ENCODE measurements at places on chromosomes 13 and 19.

DNA sequence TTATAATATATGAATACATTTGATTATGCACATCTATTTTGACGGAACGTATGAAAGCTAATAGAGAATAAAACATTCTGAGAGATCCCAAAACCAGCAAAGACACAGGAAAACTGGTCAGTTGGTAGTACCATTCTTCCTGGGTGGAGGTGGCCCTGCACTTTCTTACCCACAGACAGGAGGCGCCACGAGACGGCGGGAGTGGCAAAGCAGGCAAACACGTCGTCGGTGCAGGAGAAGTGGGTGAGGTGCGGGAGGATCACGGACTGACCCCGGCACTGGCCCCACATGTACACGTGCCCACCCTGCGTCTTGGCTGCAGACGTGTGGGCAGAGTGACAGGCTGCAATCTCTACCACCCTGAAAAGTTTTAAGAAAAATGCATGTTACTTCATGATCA lies 36.1 kb downstream of the RCBTB1 start:
- DNase-seq = no peak

GRCh38 chr13:81089371-81090157 lies 748.6 kb upstream of the SPRY2 start:
- DNase-seq = no peak

DNA sequence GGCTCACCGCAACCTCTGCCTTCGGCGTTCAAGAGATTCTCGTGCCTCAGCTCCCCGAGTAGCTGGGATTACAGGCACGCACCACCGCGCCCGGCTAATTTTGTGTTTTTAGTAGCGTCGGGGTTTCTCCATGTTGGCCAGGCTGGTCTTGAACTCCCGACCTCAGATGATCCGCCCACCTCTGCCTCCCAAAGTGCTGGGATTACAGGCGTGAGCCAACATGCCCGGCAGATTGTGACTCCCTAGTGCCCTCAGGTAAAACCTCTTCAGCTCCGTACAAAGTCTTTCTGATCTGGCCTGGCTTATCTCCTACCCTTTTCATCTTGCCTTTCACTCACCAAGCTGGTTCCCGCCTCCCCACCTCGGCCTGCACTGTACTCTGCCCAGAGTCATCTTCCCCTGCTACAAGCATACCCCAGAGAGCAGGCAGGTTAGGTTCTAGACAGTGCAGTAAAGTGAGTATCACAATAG lies 15.0 kb downstream of the BICRA start:
- DNase-seq = no peak

DNA sequence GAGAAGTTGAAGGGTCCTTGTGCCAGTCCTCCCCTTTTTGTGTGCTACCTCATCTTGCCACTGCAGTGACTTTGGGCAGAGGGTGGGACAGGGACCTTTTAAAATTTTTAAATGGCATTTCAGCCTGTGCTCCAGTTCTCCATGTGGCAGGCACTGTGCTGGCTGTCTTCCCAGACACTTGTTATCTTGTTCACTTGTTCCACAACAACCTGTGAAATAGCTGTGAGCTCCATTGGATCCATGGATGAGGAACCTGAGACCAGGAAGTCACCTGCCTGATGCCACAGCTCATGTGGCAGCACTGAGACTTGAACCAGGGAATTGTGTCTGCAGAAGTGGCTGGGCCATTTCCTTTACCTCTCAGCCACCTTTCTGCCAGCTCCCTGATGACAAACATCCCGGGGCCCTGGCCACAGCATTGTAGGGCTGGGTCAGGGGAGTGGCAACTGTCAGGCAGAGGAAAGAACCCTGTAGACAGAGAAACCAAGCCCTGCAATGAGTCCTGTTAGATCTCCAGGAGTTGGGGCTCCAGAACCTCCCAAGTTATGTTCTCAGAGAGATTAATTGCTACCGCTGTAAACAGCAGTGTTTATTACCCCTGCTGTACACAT lies 6.4 kb downstream of the EGLN2 start:
- DNase-seq = no peak

DNA sequence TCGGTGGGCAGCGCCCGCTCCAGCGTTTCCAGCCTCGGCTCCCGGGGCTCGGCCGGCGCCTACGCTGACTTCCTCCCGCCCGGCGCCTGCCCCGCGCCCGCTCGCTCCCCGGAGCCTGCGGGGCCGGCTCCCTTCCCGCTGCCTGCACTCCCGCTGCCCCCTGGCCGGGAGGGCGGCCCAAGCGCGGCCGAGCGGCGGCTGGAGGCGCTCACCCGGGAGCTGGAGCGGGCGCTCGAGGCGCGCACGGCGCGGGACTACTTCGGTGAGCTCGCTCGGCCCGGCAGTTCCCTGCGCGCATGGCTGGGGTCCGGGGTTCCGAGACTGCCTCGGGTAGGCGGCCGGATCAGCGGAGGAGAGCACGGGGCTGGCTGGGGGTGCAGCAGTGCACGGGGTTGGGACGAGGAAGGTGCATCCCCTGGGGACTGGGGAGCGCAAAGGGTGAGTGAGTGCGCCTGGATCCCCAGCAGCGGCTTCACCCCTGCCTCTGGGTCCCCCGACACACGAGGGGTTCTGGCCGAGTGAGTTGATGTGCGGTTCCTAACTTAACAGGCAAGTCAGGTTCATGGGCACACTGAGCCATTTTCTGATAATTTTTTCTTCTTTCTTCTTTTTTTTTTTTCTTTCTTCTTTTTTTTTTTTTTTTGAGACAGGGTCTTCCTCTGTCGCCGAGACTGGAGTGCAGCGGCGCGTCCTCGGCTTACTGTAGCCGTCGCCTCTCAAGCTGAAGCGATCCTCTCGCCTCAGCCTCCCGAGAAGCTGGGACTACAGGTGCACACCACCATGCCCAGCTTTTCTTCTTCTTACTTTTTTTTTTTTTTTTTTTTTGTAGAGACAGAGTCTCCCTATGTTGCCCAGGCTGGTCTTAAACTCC lies 1.1 kb downstream of the WTIP start:
- no peak for DNase-seq

- DNase-seq = peak; percentile 26
Measured at GRCh38 chr13:45370922-45371406, 30.0 kb upstream of the TPT1 start.

All from omental fat pad (tissue), 4 donors.